ENCODE measurements at places on chromosomes 1 and 21.

GRCh38 chr1:101089613-101090338 lies 64.2 kb upstream of the DPH5 start:
- no peaks in the 10 kb centered on the region for H3K27me3 ChIP-seq
- H3K4me3 ChIP-seq, result no peak overlapping the region
- DNase-seq, result no peak

GRCh38 chr1:150548632-150549495 lies at the start of gene ADAMTSL4:
Gene ADAMTSL4 (plus strand): TSS chr1:150549408. CDS start chr1:150552289, 2,881 bp downstream.
- H3K4me1 ChIP-seq, result peaks cover 38% of the 10 kb centered on the region
- no peaks in the 10 kb centered on the region for H3K36me3 ChIP-seq
- no peaks in the 10 kb centered on the region for H3K27me3 ChIP-seq

DNA sequence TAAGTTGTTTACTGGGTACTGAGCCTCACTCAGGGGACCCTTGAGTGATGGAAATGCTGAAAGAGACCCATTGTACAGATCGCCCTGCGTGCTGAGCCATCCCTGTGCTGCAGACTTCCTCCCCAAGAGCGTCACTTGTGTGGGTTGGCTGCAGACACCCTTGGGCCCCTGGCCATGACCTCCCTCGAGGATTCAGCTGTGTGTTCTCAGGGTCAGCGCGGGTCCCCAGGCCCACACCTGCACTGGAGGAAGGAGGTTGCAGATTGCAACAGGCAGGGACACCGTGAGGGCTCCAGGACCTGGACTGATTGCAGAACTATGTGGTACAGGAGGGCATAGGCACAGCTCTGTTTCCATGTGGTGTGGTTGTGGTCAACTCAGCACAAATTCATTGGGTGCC lies 4.4 kb downstream of the SNAP47 start:
- no peaks in the 10 kb centered on the region for H3K36me3 ChIP-seq
- no peak overlapping the region for H3K27ac ChIP-seq
- peaks cover 40% of the 10 kb centered on the region for H3K4me1 ChIP-seq
- no peaks in the 10 kb centered on the region for H3K27me3 ChIP-seq

GRCh38 chr21:34807146-34807880 lies 138.5 kb downstream of the CLIC6 start:
- no peaks in the 10 kb centered on the region for H3K27me3 ChIP-seq
- peaks cover 50% of the 10 kb centered on the region for H3K36me3 ChIP-seq
- DNase-seq, result no peak
- no peaks in the 10 kb centered on the region for H3K4me1 ChIP-seq

- peak overlapping the region; percentile 36 for H3K4me3 ChIP-seq
- H3K4me1 ChIP-seq, result peaks cover 4% of the 10 kb centered on the region
- no peak for DNase-seq
- H3K27me3 ChIP-seq, result no peaks in the 10 kb centered on the region
- H3K27ac ChIP-seq, result no peak overlapping the region
- no peaks in the 10 kb centered on the region for H3K36me3 ChIP-seq
Observed at GRCh38 chr1:155081472-155082300, 3.0 kb downstream of the EFNA3 start.

DNA sequence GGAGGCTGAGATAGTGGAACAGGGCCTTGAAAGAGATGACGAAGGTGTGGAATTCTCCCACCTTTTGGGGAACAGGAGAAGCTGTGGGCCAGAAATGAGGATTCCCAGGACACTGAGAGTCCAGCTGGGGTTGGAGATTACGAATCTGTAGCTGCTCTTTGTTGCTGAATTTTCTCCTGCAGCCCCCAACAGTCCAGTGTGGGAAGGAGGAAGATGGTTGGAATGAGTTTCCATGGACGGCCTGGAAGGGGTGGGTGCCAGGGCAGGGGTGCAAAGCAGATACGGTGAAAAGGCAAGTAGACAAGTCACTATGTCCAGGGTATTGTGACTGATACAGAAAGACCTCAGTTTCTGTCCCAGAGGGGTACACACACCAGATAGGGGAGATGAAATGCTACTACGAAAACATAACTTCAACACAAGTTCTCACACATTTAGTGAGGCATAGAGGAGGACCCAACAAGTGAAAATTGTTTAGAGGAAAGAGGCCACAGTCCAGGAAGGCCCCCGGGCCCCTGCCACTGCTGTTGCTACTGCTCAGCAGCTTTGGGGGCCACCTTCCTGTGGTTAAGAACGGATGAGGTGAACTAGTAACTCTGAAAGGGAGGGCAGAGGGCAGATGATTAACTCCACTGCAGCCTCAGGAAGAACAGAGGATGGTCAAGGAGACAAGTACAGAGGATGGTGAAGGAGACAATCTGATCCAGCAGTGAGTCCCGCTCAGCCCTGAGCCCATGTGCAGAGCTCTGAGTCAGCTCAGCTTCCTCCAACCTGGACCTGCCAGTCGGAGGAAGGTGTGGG lies 7.3 kb downstream of the CD244 start:
- no peak for DNase-seq
- H3K27me3 ChIP-seq, result no peaks in the 10 kb centered on the region
- no peaks in the 10 kb centered on the region for H3K4me1 ChIP-seq
- H3K4me3 ChIP-seq, result no peak overlapping the region
- H3K27ac ChIP-seq, result peak overlapping the region; percentile 4
- no peaks in the 10 kb centered on the region for H3K36me3 ChIP-seq

GRCh38 chr1:41637367-41637766 lies 152.9 kb upstream of the EDN2 start:
- no peak for DNase-seq
- H3K27me3 ChIP-seq, result no peaks in the 10 kb centered on the region
- H3K4me3 ChIP-seq, result no peak overlapping the region
- no peaks in the 10 kb centered on the region for H3K4me1 ChIP-seq
- no peaks in the 10 kb centered on the region for H3K36me3 ChIP-seq

DNA sequence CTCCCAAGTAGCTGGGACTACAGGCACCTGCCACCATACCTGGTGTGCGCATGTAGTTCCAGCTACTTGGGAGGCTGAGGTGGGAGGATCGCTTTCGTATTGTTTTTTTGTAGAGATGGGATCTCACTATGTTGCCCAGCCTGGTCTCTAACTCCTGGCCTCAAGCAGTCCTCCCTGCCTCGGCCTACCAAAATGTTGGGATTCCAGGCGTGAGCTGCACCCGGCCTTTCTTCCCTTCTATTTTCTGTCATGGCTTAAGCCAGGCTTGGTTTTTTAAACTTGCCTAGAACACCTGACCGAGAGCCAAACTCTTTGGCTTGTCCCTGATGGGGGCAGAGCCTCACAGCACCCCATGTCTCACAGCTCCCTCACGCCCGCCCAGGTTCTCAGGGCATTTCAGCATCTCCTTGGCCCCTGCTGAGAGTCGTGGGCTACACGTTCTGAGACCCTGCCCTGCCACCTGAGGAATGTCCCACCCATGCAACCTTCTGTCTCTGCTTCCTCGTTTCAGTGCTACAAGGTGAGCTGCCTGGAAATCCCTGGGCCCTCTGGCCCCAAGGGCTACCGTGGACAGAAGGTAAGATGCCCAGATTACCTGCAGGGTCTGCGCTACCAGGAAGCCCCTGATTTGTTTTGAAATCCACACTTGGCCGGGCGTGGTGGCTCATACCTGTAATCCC lies 15.7 kb downstream of the COL6A2 start:
- no peak overlapping the region for H3K4me3 ChIP-seq
- H3K4me1 ChIP-seq, result peaks cover 34% of the 10 kb centered on the region
- H3K27me3 ChIP-seq, result no peaks in the 10 kb centered on the region

GRCh38 chr1:1290238-1290731 lies 10.0 kb downstream of the SCNN1D start:
- peaks cover 6% of the 10 kb centered on the region for H3K4me1 ChIP-seq
- no peak overlapping the region for H3K4me3 ChIP-seq
- peaks cover 19% of the 10 kb centered on the region for H3K27me3 ChIP-seq

- no peak overlapping the region for H3K27ac ChIP-seq
- no peaks in the 10 kb centered on the region for H3K4me1 ChIP-seq
- no peaks in the 10 kb centered on the region for H3K27me3 ChIP-seq
- no peak for DNase-seq
- H3K36me3 ChIP-seq, result no peaks in the 10 kb centered on the region
- no peak overlapping the region for H3K4me3 ChIP-seq
Observed at GRCh38 chr21:33317145-33317544, 7.6 kb upstream of the IFNAR1 start.

DNA sequence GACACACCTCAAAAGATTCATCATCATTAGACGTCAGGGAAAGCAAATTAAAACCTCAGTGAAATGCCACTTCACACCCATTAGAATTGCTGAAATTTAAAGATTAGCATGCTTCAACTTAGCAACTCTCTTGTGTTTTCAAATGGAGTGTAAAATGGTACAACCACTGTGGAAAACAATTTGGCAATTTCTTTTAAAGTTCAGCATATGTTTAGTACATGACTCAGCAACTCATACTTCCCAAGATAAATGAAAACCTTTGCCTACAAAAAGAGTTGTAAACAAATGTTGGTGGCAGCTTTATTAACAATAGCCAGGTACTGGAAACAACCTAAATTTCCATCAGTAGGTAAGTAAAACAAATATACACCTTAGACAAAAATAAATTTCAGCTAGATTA lies 42.7 kb downstream of the ST3GAL3 start:
- H3K27ac ChIP-seq, result no peak overlapping the region
- DNase-seq, result no peak
- H3K4me1 ChIP-seq, result no peaks in the 10 kb centered on the region
- H3K27me3 ChIP-seq, result no peaks in the 10 kb centered on the region
- no peaks in the 10 kb centered on the region for H3K36me3 ChIP-seq

DNA sequence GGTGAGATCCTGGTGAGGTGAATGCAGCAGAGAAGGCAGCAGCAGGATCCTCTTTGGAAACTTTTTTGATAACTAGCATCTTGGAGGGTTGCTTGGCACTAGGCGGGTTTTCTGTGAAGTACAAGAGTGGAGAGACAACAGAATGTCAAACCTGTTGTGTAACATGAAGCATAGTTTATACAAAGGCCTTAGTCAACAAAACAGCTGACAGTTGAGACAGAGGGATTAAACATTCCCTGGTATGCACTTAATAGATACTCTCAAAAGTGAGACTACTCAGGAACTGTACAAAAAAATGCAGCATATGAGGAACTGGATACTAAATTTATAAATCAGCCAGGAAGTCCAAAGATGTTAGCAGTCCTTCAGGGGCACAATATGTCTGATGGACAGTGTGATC lies 16.4 kb upstream of the CCDC17 start:
- H3K36me3 ChIP-seq, result peaks cover 6% of the 10 kb centered on the region
- H3K27ac ChIP-seq, result no peak overlapping the region
- no peak overlapping the region for H3K4me3 ChIP-seq
- no peak for DNase-seq
- H3K27me3 ChIP-seq, result no peaks in the 10 kb centered on the region

DNA sequence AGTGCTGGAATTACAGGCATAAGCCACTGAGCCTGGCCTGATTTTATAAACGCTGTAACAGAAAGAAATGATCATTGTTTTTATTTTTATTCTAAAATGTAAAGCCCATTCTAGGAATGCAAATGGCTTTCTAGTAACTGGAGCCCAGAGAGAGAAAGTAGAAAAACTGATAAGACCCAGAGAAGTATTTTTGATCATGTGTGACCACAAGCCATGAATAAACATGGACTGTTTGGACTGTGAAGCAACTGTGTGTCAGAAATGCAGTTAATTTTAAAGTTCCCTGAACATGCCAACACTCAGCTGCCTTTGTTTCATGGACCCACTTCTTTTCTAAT lies 39.7 kb downstream of the EIF2B3 start:
- H3K27ac ChIP-seq, result no peak overlapping the region
- no peaks in the 10 kb centered on the region for H3K36me3 ChIP-seq
- peaks cover 39% of the 10 kb centered on the region for H3K4me1 ChIP-seq
- H3K4me3 ChIP-seq, result no peak overlapping the region
- no peaks in the 10 kb centered on the region for H3K27me3 ChIP-seq

- no peaks in the 10 kb centered on the region for H3K4me1 ChIP-seq
- no peaks in the 10 kb centered on the region for H3K36me3 ChIP-seq
- H3K27ac ChIP-seq, result no peak overlapping the region
- H3K27me3 ChIP-seq, result no peaks in the 10 kb centered on the region
- H3K4me3 ChIP-seq, result no peak overlapping the region
Observed at GRCh38 chr21:26954662-26955121, 12.2 kb downstream of the ADAMTS5 start.

DNA sequence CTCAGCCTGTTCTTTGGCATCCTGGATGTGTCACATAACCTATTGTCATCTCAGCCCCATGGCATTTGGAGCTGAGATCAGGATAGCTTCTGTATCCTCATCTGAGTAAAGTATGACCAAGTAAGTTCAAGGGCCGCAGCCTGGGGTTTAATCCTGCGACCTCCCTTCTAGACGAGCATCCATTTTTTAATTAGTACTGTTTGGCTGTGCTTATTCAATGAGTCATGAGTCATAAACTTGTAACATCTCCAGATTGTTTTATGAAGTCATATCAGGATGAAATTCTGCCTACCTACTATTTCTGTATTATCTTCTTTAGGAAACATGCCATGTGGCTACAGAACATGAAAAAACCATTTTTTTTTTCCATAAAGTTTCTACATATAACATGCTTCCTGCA lies 119.1 kb downstream of the ERG start:
- H3K4me1 ChIP-seq, result no peaks in the 10 kb centered on the region
- H3K4me3 ChIP-seq, result no peak overlapping the region
- DNase-seq, result no peak
- no peak overlapping the region for H3K27ac ChIP-seq
- no peaks in the 10 kb centered on the region for H3K27me3 ChIP-seq

GRCh38 chr1:147491098-147491497 lies 50.2 kb upstream of the BCL9 start:
- no peak overlapping the region for H3K27ac ChIP-seq
- H3K27me3 ChIP-seq, result no peaks in the 10 kb centered on the region
- peaks cover 3% of the 10 kb centered on the region for H3K4me1 ChIP-seq
- H3K36me3 ChIP-seq, result no peaks in the 10 kb centered on the region
- H3K4me3 ChIP-seq, result no peak overlapping the region
- no peak for DNase-seq

- no peak overlapping the region for H3K27ac ChIP-seq
- DNase-seq, result no peak
- H3K27me3 ChIP-seq, result no peaks in the 10 kb centered on the region
- no peaks in the 10 kb centered on the region for H3K4me1 ChIP-seq
- H3K36me3 ChIP-seq, result no peaks in the 10 kb centered on the region
Observed at GRCh38 chr1:221169447-221169889, 290.2 kb downstream of the HLX start.

DNA sequence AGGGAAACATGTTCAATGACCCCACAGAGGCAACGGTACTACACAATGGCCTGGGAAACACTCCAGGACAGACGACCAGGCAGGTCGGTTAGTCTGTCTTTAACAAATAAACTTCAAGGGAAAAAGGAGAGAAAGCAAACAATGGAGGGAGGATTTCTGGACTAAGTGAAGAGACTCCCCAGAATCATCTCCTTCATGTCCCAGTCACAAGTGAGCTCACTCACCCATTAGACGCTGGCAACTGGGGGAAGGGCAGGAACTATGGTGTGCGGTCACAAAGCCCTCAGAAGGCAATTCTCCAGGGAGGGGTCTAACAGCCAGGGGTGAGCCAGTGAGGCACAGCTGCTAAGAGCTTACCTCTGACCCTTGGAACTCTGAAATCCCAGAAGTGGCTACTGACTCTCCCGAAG lies 55.7 kb upstream of the NADK start:
- H3K27me3 ChIP-seq, result no peaks in the 10 kb centered on the region
- peaks cover 44% of the 10 kb centered on the region for H3K4me1 ChIP-seq
- H3K36me3 ChIP-seq, result no peaks in the 10 kb centered on the region
- no peak for DNase-seq

- H3K4me3 ChIP-seq, result no peak overlapping the region
- DNase-seq, result no peak
- no peaks in the 10 kb centered on the region for H3K4me1 ChIP-seq
- H3K36me3 ChIP-seq, result no peaks in the 10 kb centered on the region
- H3K27me3 ChIP-seq, result no peaks in the 10 kb centered on the region
Observed at GRCh38 chr1:228668553-228669241, 66.6 kb upstream of the RHOU start.

All from tibial nerve (tissue), 4 donors.